ENCODE measurements at places on chromosomes 4 and X.
A peak's percentile ranks its signal among the peaks of the same experiment; 100 is the strongest.

- no peak for DNase-seq
Observed at GRCh38 chr4:182808673-182809416, 108.3 kb downstream of the DCTD start.

- DNase-seq = no peak
Observed at GRCh38 chr4:93066749-93067148, 761.8 kb upstream of the ATOH1 start.

DNA sequence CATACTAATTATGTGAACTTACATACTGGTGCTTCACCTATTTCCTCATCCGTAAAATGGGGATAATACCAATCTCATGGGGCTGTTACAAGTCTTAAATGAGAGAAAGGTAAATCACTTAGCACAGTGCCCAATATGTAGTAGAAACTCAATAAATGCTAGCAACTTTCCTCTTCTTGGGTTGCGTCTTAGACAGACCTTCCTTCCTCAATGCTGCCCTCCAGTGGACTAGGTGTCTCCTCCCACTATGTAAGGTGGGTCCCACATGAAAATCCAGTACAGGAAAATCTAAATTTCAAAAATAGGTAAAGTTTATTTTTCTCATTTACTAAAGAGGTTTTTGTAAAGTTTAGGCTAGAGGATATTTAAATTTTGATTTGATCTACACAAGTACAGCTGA is 20.6 kb downstream of the ZDHHC9 start:
- no peak for DNase-seq

DNA sequence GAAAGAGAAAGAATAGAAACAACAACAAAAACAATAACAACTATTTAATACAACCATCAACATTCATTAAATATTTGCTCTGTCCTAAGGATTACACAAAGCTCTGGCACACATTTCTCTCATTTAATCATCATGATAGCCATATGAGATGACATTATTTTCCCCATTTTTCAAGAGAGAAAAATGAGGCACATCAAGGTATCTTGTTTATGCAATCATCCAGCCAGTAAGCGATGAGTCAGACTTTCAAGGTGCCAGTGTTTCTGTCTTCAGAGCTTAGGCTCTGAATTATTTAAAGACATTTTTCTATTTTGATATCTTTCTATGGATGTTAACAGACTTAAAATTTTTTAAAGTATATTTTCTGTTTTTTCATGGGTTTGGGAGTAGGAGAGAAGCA is 541.8 kb upstream of the SMIM31 start:
- DNase-seq = no peak

- DNase-seq = no peak
Observed at GRCh38 chrX:9847071-9847470, 60.8 kb downstream of the SHROOM2 start.

DNA sequence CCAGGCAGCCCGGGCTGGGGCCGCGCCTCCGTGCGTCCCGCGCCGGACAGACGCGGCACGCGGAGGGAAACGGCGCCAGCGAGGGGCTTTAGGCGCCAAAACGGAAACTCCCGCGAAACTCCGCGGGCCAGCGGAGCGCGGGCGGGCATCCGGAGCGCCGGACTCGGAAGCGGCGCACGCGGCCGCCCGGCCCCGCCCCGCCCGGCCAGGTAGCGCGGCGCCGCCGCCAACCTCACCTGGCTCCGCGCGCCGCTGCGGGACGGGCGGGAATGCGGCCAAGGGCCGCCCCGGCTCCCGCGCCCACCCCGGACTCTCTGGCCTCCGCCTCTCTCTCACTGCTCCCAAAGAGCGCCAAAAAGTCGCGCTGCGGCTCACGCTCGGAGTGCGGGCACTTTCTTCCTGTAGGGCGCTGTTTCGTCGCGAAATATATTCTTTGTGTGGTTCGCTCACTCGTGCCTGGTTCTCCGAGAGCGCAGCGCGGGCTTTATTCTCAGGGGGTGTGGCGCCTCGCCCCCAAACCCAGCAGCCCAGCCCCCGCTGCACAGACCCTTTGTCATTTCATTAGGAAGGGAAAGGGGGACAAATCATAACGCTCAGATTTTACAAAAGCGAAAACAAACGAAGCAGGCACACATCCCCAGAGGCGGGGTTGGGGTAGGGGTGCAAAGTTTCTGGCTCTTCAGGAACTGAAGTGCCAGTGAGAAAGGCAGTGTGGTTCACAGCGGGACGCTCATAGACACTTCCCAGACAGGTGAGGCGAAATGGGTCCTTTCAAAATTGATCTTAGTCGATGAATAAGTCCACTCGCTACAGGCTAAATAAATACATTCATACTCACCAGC is 961 bp upstream of the MBNL3 start:
- peak; percentile 56 for DNase-seq

Measured in Right ventricle myocardium inferior (tissue), 1 donor.